ENCODE measurements at places on chromosomes 7 and 10.

DNA sequence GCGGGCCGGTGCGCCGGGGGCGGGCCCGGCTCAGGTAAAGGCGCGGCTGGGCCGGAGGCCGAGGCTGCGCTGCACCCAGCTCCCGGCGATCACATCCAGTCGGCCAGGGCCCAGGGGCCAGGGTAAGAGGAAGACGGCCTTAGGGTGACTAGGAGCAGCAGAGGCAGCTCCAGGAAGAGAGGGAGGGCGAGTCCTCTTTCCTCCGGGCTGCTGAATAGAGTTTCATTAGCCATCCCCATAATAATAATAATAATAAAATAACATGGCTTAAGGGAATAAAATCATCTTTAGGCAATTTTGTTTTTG lies 44.8 kb upstream of the CDK1 start:
- no peak for DNase-seq

GRCh38 chr10:17154116-17154515 lies 24.5 kb upstream of the CUBN start:
- DNase-seq, result no peak

DNA sequence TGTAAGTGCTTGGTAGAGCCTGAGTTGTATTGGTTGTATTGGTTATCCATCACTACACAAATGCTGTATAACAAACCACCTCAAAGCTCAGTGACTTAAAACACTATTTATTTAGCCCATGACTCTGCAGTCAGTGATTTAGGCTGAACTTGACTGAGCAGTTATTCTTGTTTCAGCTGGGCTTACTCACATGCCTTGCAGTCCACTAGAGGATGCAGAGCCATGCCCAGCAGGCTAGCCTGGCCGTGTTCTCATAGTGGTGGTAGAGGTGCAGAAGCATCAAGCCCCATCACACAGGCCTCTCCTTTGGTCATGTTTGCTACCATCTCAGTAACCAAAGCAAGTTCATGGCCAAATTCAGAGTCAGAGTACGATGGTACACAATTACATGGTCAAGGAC lies 43.9 kb downstream of the LUC7L2 start:
- DNase-seq, result no peak

DNA sequence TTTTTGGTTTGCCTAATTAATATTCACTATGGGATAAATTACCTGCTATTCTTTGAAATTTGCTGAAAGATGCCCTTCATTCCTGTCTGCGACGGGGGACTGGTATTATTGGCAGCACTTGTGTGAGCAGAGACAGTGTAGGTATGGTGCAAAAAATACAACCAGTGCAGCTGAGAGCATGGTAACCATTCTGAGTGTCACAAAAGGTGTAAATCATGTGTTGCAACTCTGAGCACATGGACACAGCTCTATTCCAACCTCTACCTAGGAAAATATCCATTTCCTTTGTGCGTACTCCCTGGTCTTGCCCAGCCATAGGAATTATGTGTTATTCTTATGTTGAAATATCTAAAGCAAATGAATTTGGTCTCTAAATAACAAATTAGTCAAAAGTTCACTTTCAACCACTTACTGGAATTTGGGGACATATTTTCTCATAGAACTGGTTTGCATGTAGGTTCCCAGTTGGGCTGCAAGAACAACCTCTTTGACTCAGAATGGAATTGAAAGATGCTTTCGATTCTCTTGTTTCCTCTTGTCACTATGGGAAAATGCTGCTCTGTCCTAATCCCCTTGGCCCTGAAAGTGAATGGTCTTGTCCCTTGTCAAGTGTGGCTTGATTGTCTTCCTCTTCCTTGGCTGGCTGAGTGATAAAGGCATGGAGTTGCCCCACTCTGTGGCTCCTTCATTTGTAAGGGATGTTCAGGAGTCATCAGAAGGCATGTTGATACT lies 57.0 kb downstream of the CELF2 start:
- no peak for DNase-seq

DNA sequence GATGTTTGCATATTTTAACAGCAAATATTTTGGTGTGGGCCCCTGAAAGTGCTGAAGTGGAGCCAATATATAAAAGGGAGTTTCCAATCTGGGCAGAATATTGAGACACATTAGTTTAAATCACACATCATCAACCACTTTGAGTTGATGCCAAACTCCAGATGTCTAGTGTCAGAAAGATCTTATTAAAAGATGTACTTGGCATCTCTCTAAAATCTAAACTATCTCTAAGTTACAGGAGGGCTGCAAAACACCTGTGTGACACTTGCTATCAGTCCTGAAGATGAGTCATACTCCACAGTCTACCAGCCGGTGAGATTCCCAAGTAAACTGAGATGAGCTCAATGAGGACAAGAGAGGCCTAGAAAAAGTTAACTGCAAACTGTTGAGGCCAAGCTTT lies 11.4 kb downstream of the JAZF1 start:
- DNase-seq, result no peak

GRCh38 chr10:7045891-7046599 lies 364.8 kb downstream of the SFMBT2 start:
- DNase-seq, result no peak

DNA sequence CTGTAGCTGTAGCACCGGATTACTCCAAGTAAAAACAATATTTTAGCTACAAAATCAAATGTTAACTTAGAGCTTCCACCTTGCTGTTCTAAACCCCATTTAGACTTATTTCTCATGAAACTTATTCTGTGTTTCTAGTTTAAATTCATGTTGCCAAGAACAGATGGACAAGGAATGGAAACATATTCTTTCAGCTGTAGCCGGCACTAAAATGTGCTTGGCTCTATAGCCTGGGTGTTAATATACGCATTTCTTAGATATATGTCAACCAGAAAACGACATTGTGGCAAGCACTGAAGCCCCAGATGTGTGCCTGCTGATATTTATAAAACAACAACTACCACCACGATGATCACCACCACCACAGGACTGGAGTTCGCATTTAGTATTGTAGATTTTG lies 190.3 kb upstream of the ETV1 start:
- DNase-seq, result no peak

DNA sequence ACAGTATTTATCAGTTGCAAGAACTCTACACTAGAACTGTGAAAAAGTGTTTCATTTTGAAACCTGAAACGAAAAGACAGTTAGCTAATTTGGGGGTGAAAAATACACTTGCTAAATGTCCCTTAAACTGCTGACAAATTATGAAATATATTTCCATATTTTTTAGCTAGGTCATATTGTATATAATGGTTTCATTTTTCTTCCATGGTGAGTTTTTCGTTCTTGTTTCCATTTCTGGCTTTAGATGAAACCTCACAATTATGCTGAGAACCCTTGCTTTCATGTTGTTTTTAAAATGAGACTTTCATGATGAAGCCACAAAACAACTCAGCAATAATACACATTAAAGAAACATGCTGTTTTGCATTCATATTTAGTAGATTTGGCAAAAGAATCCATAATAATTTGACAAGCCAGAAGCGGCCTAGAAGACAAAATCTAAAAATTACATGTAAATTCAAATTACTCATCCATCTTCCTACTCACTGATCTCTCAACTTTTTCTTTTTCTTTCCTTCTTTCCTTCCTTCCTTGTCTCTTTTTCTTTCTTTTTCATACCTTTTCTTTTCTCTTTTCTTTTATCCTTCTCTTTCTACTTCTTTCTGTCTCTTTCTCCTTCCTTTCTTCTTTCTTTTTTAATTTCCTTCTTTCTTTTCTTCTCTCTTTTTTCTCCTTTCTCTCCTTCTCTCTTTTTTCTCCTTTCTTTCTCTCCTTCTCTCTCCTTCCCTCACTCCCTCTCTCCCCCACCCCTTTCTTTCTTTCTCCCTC lies 46.5 kb upstream of the ITGB8 start:
- no peak for DNase-seq

- DNase-seq, result no peak
Measured at GRCh38 chr7:20146451-20146850, 70.7 kb downstream of the MACC1 start.

GRCh38 chr7:121574109-121574508 lies 178.0 kb upstream of the FAM3C start:
- DNase-seq, result no peak

DNA sequence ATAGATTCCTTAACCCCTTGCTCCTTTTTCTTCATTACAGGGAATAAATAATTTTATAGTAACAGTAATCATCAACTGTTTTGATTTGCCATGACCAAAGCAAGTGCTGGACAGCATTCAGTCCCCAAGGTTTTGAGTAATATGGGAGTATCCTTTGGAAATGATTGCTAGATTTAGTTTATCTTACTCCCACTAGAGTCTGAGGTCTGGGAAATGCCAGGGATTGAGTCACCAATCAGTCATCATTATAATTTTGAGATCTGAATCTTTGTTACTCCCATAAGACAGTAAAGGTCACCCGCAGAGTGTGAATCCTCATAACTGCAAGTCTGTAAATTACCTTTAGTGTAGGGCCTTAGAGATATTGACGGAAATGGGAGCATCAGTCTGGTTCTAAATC lies 133.7 kb upstream of the SEMA3E start:
- no peak for DNase-seq

- DNase-seq, result no peak
Measured at GRCh38 chr7:1742555-1743303, 72.7 kb downstream of the ELFN1 start.

GRCh38 chr10:59965899-59966650 lies 59.7 kb upstream of the CCDC6 start:
- DNase-seq, result no peak

DNA sequence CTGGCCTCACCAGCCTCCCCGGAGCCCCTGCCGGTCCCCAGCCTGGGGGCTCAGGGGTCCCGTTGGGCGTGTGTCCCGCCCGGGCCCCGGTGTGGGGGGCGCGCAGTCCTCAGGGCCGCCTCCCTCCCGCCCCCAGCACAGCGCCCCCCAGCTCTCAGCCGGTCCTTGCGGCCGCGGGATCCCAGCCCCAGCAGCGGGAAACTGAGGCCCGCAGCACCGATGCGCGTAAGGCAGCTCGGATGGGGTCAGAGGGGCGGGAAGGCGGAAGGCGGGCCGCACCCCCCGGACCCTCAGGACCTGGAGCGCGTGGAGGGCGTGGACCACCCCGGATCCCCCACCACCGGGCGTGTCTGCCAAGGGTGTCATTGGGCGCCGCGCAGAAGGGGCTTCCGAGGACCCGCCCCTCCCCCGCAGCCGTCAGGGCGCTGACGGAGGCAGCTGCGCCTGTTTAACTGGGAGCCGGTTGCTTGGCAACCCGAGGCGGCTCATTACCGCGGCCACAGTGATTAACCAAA lies 14.9 kb downstream of the UNCX start:
- no peak for DNase-seq

DNA sequence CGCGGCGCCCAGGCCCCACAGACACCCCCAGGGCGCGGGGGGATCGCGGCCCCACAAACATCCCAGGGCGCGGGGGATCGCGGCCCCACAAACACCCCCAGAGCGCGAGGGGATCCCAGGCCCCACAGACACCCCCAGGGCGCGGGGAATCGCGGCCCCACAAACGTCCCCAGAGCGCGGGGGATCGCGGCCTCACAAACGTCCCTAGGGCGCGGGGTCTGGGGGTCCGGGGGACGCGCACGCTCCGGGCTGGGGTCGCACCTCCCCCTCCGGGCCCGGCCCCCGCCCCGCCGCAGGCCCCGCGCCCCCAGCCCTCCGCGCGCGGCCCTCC lies 382 bp downstream of the DIP2C start:
- no peak for DNase-seq

GRCh38 chr7:131816391-131817007 lies 260.1 kb upstream of the PODXL start:
- no peak for DNase-seq

DNA sequence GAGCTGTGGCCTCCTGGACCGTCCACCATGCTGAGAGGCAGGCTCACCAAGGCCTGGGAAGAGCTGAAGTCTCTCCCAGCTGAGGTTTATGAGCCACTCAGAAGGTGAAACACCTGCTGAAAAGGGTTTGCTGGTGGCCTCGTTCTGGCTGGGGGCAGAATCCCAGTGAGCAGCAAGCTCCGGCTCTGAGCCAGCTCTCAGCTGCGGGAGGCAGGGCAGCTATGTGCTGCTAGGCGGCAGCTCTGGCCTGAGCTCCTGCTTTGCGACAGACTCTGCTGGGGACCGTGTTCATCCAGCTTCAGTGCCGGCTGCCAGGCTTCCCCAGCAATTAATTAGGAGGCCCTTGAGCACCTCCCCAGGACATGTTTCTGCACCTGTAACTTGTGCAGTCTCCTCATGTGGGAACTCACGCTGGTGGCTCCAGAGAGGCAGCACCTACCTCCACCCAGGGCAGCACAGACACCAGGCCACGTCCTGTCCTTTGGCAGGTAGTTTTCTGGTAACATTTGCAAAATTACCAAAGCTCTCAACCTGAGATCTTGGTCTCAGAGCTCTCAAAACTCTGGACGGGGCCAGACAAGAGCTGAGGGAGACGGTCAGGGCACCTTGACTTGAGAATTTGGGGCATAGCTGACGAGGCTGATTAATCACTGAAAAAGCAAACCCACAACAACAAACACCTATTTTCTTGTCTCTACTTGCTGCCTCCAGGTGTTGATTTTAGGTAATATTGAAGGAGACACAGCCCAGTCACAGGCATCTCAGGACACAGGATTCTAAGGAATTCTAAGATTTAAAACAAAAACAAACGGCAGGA lies 185.0 kb downstream of the TCERG1L start:
- DNase-seq, result no peak

- no peak for DNase-seq
Measured at GRCh38 chr10:12608761-12609160, 259.4 kb downstream of the CAMK1D start.

DNA sequence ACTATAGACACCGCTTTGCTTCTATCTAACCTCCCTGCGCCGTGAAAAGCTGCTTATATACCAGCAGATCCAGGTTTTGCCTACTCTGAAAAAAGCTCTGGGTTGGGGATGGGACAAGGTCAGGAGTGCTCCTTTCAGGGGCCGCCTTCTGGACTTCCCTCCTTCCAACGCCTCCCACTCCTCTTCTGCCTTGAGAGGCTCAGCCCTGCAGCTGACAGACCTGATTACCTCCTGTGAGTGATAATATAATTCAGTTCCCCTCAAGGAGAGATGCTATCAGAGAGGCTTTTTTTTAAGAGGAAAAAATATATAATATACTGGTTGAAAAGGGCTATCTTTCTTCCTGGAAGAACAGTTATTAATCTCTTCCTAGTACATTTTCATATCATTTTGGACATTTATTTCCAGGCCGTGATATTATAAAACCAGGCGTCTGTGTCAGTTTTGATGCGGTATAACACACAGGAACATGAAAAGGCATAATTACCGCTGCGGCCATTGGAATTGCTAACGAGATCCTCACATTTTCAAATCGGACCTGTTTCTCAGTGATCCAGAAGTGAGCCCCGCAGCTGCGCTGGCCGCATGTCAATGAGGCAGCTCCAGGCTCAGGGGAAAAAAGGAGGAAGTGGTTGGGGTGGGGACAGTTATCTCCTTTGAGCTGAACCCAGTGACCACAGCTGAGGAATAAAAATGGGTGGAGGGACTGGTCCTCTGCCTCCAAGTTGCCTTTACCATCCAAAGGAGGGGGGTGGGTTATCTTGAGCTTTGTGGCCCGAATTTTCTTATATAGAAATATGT lies 457.1 kb downstream of the TYW1 start:
- DNase-seq, result no peak

Measured in GOT3 (cell line).